GM20000 (cell line): ENCODE measurements at places on chromosomes 13 and 19.

DNA sequence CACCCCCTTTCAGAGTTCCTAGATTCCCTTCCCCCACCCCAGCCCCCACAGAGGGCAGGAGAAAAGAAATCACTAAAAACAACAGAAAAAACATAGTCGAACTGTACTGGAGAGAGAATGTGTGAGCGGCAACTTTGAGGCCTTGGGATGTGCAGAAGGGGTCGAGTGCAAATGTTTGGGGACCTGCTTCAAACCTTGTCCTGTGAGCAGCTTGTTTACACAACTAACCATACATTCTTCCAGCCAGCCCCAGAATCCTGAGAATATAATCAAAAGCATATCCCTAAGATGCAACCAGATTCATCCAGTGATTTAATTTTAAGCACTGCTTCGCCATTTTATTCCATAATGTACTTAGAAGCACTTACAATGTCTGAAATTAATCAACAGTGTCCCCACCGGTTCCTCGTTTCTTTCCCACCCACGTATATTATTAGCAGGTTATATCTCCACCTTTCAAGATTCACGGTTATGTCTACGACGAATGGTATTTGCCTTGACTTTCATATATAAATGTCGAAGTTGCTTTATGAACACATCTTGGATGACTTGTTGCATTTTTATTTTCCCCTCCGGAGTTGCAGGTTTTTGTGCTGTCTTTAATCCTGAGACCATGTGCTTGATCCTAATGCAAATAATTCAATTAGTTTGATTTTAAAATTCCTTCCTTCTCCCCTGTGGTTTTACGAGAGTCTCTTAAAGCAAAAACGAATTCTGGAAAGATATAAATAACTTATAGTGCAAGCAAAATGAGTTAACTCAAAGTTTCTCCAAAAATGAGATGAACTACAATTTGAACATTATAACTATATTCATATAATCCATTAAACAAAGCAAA is 107.6 kb downstream of the ZIC5 start:
- no peak for DNase-seq

DNA sequence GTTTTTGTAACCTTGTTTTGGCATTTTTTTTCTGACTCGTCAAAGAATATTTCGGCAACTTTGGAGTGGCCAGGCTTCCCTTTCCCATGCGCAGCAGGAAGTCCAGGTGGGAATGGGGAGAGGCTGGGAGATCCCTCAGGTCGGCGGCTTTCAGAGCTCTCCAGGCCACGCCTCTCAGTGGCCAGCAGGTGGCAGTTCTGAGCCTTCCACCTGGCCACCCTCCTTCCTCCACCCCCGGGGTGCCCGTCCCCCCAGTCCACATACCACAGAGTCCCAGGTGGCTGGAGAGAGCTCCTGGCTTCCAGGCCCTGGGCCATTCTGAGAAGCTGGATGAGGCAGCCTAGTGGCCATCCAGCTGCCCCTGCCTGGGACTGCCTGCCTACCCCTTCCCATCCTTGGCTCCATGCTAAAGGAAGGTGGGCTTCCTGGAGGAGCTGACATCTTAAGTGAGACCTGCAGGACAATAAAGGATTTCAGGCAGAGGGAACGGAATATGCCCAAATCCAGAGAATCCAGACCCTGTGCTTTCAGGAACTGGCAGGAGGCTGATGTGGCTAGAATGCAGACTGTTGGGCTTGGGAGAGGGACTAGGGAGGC is 46.3 kb downstream of the CCNE1 start:
- DNase-seq: peak; percentile 64

- no peak for DNase-seq
These were observed 28.8 kb upstream of the OXGR1 start for GRCh38 chr13:97023117-97023516.

- DNase-seq: no peak
These were observed 978.7 kb downstream of the SLITRK5 start for GRCh38 chr13:88649855-88650254.

DNA sequence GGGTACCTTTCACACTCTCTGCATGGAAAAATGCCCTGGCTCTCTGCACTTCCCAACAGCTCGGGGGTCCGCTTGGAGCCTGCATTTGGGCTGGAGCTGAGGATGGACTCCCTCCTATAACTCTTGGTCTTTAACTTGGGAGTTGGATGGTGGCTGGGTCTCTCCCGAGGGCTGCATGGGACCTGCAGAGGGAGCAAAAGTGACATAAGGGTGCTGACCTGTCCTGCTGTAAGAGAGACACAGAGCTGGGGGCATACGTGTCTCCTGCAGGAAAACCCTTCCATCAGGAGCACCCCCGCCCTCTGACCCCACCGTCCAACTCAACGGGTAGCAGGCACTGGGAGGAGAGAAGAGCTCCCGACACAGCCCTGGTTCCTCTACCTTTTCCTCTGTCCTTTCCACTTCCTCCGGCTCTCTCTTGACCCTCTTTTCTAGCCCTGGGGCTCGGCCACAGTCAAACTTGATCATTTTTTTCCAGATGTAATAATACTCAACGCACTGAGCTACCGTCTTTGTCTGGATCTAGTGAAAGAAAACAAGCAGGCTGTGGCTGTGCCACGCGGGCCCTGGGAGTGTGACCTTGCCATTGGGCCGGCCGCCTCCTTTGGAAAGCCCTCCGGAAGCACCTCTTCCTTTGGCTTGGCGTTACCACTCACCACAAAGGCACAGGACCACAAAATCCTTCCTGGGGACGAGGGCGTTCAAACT is 6.8 kb upstream of the NAPA start:
- no peak for DNase-seq
